ENCODE measurements at places on chromosomes 5 and 9. TPM values are rescaled to one million over a fixed set of nuclear protein-coding genes. Genes with fewer than 3 reads are reported as not detected.

- H3K27me3 ChIP-seq: no peaks in the 10 kb centered on the region
- no peak overlapping the region for H3K27ac ChIP-seq
- H3K4me3 ChIP-seq: no peak overlapping the region
- H3K36me3 ChIP-seq: no peaks in the 10 kb centered on the region
Observed at GRCh38 chr9:14497476-14497875, 183.5 kb upstream of the NFIB start.

- peaks cover 3% of the 10 kb centered on the region for H3K27me3 ChIP-seq
- DNase-seq: no peak
- H3K4me3 ChIP-seq: no peak overlapping the region
- H3K27ac ChIP-seq: no peak overlapping the region
- H3K4me1 ChIP-seq: no peaks in the 10 kb centered on the region
- H3K36me3 ChIP-seq: no peaks in the 10 kb centered on the region
Observed at GRCh38 chr9:22131817-22132216, 122.7 kb upstream of the CDKN2B start.

GRCh38 chr5:129099184-129099569 is 4.6 kb downstream of the ISOC1 start:
- DNase-seq: no peak
- no peak overlapping the region for H3K4me3 ChIP-seq
- peaks cover 11% of the 10 kb centered on the region for H3K4me1 ChIP-seq
- no peaks in the 10 kb centered on the region for H3K36me3 ChIP-seq

DNA sequence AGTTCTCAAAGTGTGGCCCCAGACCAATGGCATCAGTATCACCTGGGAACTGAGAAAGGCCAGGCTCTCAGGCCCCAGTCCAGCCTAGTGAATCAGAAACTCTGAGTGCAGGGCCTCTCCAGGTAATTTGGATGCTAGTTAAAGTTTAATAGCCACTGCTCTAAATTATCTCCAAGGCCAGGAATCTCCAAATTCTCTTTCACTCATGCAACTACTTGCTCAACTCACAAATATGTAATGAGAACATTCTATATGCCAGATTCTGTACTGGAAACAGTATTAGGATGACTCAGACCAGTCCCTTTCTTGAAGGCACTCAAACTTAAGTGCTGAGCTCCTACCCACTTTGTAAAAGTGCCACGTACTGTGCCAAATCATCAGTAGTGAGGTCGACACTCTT is 84.6 kb downstream of the PAPPA start:
- H3K4me3 ChIP-seq: no peak overlapping the region
- no peaks in the 10 kb centered on the region for H3K4me1 ChIP-seq
- no peaks in the 10 kb centered on the region for H3K27me3 ChIP-seq
- no peak for DNase-seq

- H3K27me3 ChIP-seq: peaks cover 6% of the 10 kb centered on the region
- H3K4me3 ChIP-seq: no peak overlapping the region
- H3K27ac ChIP-seq: no peak overlapping the region
- H3K4me1 ChIP-seq: peaks cover 13% of the 10 kb centered on the region
- H3K36me3 ChIP-seq: no peaks in the 10 kb centered on the region
Observed at GRCh38 chr5:10579536-10580521, 16.0 kb downstream of the ANKRD33B start.

- H3K36me3 ChIP-seq: no peaks in the 10 kb centered on the region
- H3K27me3 ChIP-seq: no peaks in the 10 kb centered on the region
- H3K27ac ChIP-seq: no peak overlapping the region
- DNase-seq: no peak
Observed at GRCh38 chr9:117307701-117308100, 107.2 kb downstream of the ASTN2 start.

- H3K27me3 ChIP-seq: no peaks in the 10 kb centered on the region
- no peak for DNase-seq
- no peaks in the 10 kb centered on the region for H3K36me3 ChIP-seq
Observed at GRCh38 chr5:125106271-125106670, 359.8 kb upstream of the ZNF608 start.

- no peak overlapping the region for H3K27ac ChIP-seq
- no peak overlapping the region for H3K4me3 ChIP-seq
- H3K27me3 ChIP-seq: no peaks in the 10 kb centered on the region
- DNase-seq: no peak
- no peaks in the 10 kb centered on the region for H3K36me3 ChIP-seq
Observed at GRCh38 chr9:29176231-29176630, 1603.0 kb upstream of the C9orf72 start.

- no peaks in the 10 kb centered on the region for H3K27me3 ChIP-seq
- H3K4me1 ChIP-seq: no peaks in the 10 kb centered on the region
- no peak overlapping the region for H3K4me3 ChIP-seq
- H3K27ac ChIP-seq: no peak overlapping the region
- no peaks in the 10 kb centered on the region for H3K36me3 ChIP-seq
- no peak for DNase-seq
Observed at GRCh38 chr5:78605611-78606010, 43.0 kb downstream of the LHFPL2 start.

DNA sequence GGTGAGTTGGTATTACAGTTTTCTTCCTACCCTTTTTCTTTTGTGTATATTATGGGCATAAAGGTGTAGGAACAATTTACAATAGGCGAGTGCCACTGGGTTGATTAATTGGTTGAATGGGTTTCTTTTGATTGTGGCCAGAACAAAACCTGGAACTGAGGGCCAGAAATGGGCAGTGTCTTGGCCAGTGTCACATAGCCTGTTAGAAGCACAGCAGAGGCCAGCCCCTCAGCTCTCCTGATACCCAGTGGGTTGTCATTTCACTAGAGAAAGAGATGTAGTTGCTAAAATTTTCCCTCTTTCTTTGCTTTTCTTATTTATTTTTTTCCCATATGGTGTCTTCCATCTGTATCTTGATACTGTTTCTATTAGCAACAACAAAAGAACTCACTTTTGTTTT is 38.8 kb upstream of the SEMA6A start:
- H3K27me3 ChIP-seq: no peaks in the 10 kb centered on the region
- H3K4me1 ChIP-seq: no peaks in the 10 kb centered on the region
- H3K27ac ChIP-seq: no peak overlapping the region
- DNase-seq: no peak

DNA sequence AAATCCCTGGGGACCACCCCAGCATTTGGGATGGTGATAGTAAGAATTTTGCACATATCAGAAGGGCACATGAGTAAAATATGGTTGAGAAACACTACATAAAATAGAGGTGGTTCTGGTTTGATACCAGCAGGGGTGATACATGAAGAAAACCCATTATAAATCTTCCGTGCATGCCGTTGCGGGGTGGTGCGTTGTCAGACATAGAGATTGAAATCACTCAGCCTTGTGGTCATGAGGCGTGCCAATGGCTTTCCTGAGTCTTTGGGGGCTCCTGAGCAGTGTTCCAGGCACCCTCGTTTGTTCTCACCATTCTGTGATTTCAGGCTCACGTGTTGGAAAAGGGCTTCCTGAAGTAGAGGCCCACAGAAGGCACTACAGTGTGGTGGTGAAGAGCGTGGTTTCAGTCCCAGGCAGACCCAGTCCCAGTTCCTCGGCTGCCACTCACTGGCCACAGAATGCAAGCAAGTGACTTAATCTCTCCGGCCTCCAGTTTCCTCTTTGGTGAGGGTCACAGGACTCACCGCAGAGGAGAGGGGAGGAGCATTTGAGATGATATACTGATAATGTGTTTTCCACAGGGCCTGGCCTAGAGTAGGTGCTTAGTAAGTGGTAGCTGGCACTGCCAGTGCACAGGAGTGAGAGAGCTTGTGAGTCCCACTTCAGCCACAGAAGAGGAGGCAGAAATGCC is 20.5 kb upstream of the GLRX start:
- no peaks in the 10 kb centered on the region for H3K27me3 ChIP-seq
- DNase-seq: peak; percentile 40
- H3K4me1 ChIP-seq: peaks cover 20% of the 10 kb centered on the region
- H3K36me3 ChIP-seq: no peaks in the 10 kb centered on the region
- no peak overlapping the region for H3K4me3 ChIP-seq
- H3K27ac ChIP-seq: no peak overlapping the region

- no peak for DNase-seq
- H3K4me3 ChIP-seq: no peak overlapping the region
- H3K27ac ChIP-seq: no peak overlapping the region
- no peaks in the 10 kb centered on the region for H3K4me1 ChIP-seq
- no peaks in the 10 kb centered on the region for H3K36me3 ChIP-seq
Observed at GRCh38 chr5:37810311-37810710, 29.5 kb downstream of the GDNF start.

- no peak overlapping the region for H3K27ac ChIP-seq
- no peaks in the 10 kb centered on the region for H3K36me3 ChIP-seq
- H3K27me3 ChIP-seq: no peaks in the 10 kb centered on the region
- peaks cover 5% of the 10 kb centered on the region for H3K4me1 ChIP-seq
- no peak overlapping the region for H3K4me3 ChIP-seq
- DNase-seq: no peak
Observed at GRCh38 chr5:158233735-158234322, 374.9 kb upstream of the CLINT1 start.

DNA sequence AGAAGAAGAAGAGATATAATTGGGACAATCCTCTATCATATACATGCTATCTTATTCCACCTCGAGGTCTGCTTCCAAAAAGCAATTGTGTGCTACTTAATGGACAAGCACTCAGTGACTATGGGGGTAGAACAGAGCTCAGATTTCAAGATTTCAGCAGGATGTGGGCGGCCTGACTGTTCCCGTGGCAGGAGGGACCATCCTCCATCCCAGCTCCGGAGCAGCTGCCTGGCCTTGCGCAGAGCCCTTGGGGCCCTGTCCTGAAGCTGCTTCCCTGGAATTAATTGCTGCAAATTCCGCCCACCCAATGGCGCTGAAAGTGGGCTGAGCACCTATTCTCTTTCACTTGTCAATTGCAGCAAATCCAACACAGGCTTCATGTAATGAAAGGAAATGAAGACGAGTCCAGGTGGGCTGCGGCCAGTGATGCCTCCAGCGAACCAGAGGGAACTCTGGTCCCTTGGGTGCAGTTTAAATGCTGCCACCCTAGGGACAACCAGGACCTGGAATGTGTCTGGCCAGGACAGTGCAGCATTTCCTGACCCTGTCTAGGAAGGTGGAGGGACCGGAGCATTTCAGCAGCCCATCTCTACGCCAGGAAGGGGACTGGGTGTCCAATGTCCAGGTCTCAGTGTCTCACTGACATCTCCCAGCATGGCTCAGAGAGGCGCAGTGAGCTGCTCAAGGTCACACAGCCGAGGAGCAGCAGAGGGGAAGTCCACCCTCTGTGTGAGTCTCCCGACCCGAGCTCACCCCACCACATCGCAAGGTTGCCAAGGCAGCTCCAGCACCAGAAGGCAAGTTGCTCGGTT is 50.5 kb upstream of the FCN1 start:
- H3K36me3 ChIP-seq: no peaks in the 10 kb centered on the region
- H3K4me1 ChIP-seq: no peaks in the 10 kb centered on the region
- DNase-seq: no peak
- no peak overlapping the region for H3K4me3 ChIP-seq
- H3K27ac ChIP-seq: no peak overlapping the region

The TTC33 gene
- 8.7 TPM for total RNA-seq

The TMEM215 gene
- not detected for total RNA-seq

The C5orf52 gene
- total RNA-seq: not detected

The STPG3 gene
- total RNA-seq: not detected

The LRRC19 gene
- not detected for total RNA-seq

Data from CD4-positive, alpha-beta T cell (primary cell).